ENCODE measurements at places on chromosomes 7 and 10. TPM values are rescaled to one million over a fixed set of nuclear protein-coding genes. Genes with fewer than 3 reads are reported as not detected.

The CASP7 gene
- 4.8 TPM for polyA plus RNA-seq

The MMD2 gene
- polyA plus RNA-seq, result not detected

The SLC18A2 gene
- 0.14 TPM for polyA plus RNA-seq

DNA sequence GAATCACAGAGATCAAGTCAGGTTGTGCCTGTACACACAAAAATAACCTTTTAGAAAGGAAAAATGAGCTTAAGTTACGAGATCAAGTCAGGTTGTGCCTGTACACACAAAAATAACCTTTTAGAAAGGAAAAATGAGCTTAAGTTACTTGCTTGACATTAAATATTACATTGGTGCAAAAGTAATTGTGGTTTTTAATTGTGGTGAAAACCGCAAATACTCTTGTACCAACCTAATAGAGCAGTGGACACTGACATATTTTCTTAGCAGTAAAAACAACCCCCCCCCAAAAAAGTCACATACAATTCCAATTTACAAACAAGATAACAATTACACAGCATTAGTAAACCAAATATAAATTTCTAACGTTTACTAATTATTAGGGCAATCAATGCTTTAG, 595.6 kb downstream of the GRM8 start:
- no peak for DNase-seq

DNA sequence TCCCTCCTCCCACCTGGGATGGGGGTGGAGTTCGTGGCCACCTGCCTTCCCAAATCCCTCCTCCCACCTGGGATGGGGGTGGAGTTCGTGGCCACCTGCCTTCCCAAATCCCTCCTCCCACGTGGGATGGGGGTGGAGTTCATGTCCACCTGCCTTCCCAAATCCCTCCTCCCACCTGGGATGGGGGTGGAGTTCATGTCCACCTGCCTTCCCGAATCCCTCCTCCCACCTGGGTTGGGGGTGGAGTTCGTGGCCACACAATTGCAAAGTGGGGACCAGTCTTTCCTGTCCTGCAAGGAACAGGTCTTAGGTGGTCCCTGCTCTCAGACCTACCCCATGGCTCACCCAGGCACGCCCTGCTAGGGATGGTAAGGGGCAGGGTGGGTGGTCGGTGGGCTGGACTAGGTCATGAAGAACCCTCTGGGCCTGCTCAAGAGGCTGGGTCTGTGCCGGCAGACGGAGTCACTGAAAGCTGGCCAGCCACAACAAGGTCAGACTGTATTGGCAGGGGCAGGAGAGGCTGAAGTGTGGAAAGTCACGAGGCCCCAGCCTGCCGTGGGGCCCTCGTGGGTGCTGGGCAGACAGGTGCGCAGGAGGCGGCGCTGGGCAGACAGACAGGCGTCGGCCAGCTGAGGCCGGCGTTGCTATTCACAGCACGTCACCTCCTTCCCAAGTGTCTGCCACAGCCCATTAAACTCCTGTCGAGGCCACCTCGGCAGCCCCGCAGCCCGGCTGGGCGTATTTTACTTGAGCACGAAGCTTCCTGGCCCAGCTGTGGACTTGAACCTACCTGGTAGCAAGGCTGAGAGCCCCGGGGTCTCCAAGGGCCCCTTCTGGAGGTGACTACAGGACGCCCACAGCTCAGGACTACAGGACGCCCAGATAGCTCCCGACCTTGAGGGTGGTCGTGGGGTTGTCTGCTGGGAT, 4.1 kb downstream of the KNDC1 start:
- peak; percentile 17 for DNase-seq

GRCh38 chr7:102978284-102978683, 65.5 kb downstream of the LRRC17 start:
- peak; percentile 68 for DNase-seq

DNA sequence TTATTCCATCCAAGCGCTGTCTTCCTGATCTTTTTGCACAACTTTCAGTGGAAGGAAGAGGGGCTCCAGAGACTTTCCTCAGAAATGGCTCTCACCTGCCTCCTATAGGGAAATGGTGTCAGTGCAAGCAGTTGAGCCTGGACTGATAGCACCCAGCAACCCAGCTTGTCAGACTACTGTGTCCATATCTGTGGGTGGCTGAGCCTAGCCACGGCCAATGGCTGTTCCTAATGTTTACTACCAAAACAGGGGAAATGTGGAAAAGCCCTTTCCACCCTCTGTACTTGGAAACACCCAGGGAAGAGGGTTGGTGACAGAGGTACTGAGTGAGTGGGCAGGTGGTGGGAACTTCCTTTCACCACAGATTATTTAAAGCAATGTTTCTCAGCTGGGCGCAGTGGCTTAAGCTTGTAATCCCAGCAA, 4.3 kb upstream of the YKT6 start:
- no peak for DNase-seq

GRCh38 chr7:104784686-104785085, 229.3 kb upstream of the KMT2E start:
- no peak for DNase-seq

DNA sequence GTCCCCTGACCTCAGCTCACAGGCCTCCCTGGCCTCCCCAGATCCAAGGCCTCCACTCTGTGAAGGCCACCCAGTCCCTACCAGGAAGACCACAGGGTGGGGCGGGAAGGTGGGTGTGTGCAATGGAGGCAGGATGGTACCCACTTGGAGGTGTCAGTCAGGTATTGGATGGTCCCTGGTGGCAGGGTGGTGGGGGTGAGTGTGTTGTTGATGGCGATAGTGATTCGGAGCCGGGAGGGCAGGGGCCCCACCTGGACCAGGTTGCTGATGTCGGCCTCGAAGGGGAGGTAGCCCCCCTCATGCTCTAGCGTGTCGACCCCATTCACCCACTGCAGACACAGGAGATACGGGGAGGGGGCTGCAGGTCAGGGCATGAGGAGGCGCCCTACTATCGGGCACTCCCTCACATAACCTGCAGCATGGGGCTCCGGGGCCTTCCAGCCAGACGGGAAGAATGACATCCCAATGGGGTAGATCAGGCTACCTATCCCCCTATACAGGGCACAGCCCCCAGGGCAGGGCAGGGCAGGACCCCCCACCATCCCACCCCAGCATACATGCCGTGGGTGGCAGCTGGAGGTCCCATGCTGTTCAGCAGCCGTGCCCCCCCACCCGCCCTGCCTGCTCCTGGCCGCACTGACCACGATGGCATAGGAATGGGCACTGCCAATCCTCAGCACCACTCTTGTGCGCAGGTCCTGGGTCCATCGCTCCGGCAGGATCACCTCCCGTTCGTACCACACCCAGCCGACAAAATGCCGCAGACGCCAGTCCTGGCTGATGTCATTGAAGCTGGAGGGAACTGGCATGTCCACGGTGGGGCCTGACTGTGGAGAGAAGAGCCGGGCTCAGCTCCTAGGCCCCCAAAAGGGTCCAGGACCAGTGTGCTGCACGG, 2.2 kb downstream of the GUSB start:
- DNase-seq, result no peak
